HEK293T (cell line): ENCODE measurements at places on chromosomes 11 and 22.

DNA sequence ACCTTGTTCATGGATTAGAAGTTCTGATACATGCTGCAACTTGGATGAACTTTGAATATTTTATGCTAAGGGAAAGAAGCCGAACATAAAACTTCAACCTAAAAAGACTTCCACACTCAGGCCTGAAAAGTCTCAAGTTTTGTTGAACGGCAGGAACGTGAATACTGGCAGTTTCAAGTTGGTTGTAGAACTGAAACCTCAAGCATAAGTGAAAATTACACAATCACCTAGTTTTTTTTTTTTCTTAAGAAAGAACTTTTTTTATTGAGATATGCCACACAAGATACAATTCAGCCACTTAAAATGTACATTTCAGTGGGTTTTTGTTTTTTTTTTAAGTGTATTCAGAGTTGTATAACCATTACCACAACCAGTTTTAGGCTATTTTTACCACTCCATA, 50.8 kb upstream of the ADORA2A start:
- no peak for DNase-seq

- no peak for DNase-seq
These were observed 147.9 kb upstream of the CADM1 start for GRCh38 chr11:115652094-115652493.

DNA sequence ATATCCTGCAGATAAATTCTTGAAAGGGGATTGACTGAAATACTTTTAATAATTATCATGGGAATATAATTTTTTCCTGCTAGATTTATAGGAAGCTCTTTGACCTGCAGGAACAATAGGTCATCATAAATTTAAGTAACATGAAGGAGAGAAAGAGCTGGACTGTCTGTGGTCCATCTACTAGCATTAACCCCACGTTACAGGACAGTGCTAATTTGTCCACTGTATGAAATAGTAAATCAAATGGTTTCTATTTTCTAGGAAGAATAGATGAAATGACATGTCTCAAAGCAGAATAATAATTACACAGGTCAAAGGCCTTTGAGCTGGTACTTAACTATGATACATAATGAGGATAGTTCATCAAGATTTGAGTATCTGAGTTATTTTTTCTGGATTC, 825.4 kb upstream of the CNTN5 start:
- DNase-seq: no peak

GRCh38 chr11:19766206-19766605, 53.6 kb downstream of the NAV2 start:
- DNase-seq: no peak

- DNase-seq: no peak
These were observed 24.1 kb upstream of the CDC42EP2 start for GRCh38 chr11:65290448-65291165.

DNA sequence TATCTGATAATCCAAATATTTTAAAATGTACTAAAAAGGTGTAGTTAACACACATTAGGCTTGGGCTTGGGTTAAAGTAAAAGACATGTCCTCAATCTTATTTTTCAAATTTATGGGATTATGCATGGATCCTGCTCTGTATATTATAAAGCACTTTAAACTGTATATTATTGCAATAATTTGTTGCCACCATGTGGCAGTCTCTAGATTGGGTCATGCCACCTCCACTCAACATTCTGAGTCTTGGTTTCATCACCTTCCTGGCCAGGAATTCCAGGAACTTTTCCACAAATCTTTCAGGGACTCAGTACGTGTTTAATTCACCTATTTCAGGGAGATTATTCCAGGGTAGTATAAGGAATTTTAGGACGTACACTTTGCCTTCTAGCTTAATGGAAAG, 695.5 kb downstream of the FAM181B start:
- DNase-seq: no peak
